IMR-90 (cell line): ENCODE measurements at places on chromosomes 5 and 9. TPM values are rescaled to one million over a fixed set of nuclear protein-coding genes. Genes with fewer than 3 reads are reported as not detected.

The EQTN gene
- not detected in 2 replicates for total RNA-seq

The ARAP3 gene
- total RNA-seq: 1.4 and 2.2 TPM in 2 replicates

GRCh38 chr5:32170303-32171151 lies 3.6 kb downstream of the GOLPH3 start:
- no peak overlapping the region for H3K4me3 ChIP-seq
- DNase-seq: peak; percentile 93
- peak overlapping the region; percentile 75; the same call in 1 of the 2 replicates for H3K27ac ChIP-seq
- no peaks in the 10 kb centered on the region for H3K27me3 ChIP-seq

DNA sequence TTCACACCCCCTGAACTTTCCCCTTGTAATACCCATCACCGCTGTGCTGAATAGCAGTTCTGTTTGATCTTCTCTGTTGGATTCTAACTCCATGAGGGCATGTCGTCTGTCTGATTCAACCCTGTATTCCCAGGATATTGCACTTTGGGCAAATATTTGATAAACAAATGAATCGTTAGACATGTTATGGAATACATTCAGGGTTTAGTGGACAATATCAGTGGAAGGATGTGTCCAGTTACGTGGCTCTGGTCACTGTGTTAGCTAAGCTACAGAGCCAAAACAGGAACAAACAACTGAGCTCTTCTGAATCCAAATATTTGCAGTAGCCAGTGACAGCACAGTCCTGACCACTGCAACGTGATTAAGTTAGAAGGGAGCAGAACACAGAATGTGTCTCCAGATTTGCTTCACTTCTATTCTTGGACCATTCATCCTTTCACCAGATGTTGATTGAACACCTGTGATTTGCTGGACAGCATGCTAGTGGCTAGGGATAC lies 13.2 kb downstream of the ANGPTL2 start:
- H3K4me3 ChIP-seq: no peak overlapping the region
- peak; percentile 9 for DNase-seq
- H3K27me3 ChIP-seq: no peaks in the 10 kb centered on the region
- H3K27ac ChIP-seq: no peak overlapping the region
- H3K4me1 ChIP-seq: peaks cover 18% of the 10 kb centered on the region

The SAXO1 gene
- under 0.01 TPM in 1 of 2 replicates, not detected in the other for total RNA-seq

The SCGB3A2 gene
- not detected in 2 replicates for total RNA-seq

The CER1 gene
- total RNA-seq: not detected in 2 replicates

DNA sequence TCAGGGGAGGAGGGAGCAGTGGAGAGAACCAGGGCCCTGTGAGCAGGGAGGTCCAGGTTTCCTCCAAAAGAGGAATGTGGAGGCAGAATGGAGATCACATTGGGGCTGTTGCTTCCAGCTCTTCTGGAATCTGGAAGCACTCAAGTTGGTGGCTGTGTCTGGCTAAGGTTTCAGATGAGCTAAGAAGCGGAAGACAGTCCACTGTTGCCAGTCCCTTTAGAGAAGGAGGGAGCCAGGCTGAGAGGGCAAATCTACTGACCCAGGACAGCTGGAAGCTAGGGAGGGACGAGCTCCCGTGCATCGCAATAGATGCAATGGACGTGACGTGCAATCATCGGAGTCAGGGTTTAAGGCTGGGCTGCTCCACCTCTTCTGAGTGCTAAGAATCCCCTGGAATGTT lies 71.2 kb downstream of the TENT4A start:
- H3K4me1 ChIP-seq: no peaks in the 10 kb centered on the region
- no peak overlapping the region for H3K4me3 ChIP-seq
- no peak overlapping the region for H3K27ac ChIP-seq
- no peaks in the 10 kb centered on the region for H3K27me3 ChIP-seq
- DNase-seq: no peak

DNA sequence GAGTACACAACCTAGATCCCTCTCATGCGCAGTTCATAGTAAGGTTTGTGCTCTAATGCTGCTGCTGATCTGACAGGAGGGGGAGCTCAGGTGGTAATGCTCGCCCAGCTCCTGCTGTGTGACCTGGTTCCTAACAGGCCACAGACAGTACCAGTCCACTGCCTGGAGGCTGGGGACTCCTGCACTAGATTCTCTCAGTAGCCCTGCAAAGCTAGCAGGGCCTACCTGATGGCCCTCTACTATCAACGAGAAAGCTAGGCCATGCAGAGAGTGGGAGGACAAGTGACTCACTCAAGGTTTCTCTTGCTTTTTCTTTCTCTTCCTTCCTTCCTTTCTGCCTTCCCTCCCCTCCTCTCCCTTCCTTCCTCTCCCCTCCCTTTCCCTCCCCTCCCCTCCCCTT lies 55.1 kb upstream of the TEX48 start:
- no peak for DNase-seq
- peaks cover 2% of the 10 kb centered on the region; the same call in 1 of the 2 replicates for H3K4me1 ChIP-seq
- no peaks in the 10 kb centered on the region; the same call in none of the 2 replicates for H3K27me3 ChIP-seq
- H3K4me3 ChIP-seq: no peak overlapping the region
- no peaks in the 10 kb centered on the region for H3K36me3 ChIP-seq

DNA sequence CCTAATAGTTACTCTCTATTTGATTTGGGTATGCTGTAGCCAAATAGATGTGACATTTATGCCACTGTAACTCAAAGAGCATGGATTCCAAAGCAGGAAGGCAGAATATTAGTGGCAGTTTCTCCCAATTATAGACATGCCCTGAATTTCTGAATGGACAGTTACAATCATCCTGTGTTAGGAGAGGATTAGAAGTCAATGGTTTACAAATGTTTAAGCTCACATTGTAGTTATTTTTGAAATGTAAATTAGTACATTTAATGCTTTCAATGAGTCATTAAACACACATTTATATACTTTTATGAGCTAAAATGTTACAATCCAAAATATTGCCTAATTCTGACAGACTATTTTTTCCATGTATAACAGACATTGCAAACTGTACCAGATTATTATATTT lies 62.3 kb upstream of the CDH18 start:
- no peaks in the 10 kb centered on the region for H3K36me3 ChIP-seq
- H3K4me3 ChIP-seq: no peak overlapping the region
- no peak for DNase-seq
- H3K4me1 ChIP-seq: no peaks in the 10 kb centered on the region
- no peaks in the 10 kb centered on the region for H3K27me3 ChIP-seq

The PCDHGB2 gene
- total RNA-seq: 2.8 and 3.0 TPM in 2 replicates
